ENCODE measurements at places on chromosomes 3 and 15.

DNA sequence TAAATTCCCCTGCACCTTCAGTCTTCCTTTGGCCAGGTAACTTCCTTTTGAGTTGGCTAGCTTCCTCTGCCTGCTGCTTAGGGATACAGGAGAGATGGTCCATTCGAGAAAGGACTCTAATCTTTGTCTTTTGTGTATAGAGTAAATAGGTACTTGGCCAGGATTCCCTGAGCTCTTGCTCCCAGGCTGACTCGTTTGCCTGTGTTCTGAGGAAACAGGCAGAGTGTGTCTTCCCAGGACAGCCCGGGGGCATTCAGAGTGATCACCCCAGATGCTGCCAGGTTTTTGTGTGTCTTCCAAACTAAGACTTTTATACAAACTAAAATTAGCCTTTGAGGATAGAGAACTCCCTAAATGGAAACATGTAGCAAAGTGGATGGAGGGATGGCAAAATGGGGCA is 39.5 kb downstream of the TMEM108 start:
- no peak for DNase-seq

GRCh38 chr3:131995891-131996290 is 38.9 kb downstream of the CPNE4 start:
- no peak for DNase-seq

- DNase-seq = no peak
Observed at GRCh38 chr3:52860424-52860768, 25.6 kb upstream of the MUSTN1 start.

DNA sequence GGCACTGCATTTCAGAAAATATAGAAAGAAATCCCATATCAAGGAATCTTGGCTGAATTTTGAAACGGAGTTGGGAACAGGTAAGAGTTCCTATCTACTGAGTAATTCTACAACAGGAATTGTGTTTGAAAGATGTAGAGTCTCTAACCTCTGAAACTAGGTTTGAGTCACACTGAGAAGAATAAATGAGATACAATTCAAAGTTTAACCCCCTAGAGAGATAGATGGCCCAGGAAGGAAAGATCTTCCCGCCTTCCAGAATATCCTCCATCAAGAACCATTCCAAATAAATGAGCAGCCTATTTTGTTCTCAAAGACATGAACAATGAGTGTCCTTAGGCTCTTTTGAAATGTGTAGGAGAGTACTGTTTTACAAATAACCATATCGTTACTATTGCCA is 2.9 kb upstream of the ANP32A start:
- DNase-seq = no peak

DNA sequence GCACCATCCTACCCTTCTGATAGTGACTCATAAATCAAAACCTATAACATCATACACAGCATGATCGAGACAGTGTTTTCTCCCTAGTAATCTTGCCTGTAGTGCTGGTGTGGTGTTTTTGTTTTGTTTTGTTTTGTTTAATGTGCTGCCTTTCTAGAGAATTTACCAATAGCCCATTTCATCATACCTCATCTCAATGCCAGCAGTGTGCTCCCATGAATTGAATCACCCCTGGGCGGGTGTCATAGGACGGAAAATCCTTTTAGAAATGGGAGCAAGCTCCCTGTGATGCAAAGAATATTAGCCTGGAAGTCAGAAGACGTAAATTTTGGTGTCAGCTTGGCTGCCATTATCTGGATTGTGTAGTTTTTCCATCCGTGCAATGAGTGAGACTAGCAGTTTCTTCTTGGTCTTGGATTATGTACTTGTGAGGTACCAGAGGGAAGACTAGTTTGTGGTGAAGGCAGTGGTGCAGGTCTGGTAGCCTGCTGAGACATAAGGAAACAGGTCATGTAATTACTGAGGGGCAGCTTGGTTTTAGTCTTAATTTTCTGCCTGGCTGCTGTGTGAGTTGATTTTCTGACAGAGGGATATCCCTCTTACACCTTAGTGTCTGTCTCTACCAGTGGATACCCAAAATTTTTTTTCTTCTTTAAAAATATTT is 29.9 kb downstream of the IGSF10 start:
- DNase-seq = no peak

DNA sequence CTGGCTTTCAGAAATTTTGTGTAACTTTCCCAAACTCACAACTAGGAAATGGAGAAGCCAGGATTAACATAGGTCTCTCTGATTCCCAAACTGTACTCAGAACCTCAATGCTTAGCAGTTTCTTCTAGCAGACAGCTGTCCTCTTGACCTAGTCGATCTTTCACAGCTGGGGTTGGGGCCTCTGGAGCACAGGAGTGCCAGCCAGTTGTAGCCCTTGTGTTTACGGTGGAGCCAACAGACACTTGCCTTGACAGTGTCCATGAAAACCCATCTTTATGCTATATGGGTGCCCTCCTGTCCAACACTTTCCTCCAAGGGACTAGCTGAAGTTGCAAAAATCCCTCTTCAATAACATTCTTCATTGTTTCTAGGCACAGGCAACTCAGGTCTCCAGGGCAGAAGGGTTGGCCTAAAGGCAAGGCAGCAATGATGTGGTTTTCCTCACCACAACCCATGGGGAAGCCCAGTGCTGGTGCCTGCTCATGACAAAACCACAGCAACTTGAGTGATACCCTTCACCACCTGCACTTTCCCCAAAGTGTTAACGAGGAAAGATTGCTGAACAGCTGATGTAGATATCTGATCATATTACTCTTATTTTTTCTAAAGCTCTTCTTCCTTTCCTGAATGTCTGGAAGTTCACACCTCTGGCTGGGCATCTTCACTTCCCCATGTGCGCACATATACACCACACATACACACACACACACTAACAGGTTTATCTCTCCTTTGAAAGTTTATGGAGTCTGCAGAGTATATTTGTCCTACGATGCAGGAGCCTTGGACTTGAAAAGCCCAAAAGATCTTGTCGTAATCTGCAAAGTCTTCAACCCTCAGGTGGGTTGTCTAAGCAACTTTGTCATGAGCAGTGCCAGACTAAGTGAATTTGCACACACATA is 11.0 kb upstream of the KNG1 start:
- DNase-seq = no peak

DNA sequence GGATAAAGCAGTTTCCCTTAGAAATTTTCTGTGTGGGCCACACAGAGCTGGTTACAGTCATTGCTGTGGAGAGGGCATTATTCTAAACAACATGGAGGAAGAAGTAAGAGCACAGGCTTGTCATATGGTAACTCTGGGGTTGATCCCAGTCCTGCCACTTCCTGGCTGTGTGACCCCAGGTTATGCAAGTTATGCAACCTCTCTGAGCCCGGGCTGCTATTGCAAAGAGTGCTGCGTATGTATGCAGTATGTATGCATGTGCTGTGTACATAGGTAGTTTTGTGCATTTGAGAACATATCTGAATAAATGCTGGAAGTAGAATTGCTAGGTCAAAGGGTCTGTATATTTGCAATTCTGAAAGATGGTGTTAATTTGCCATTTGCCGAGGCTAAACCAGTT is 9.2 kb downstream of the SPSB4 start:
- no peak for DNase-seq

- no peak for DNase-seq
Observed at GRCh38 chr3:43426388-43426787, 140.0 kb downstream of the SNRK start.

DNA sequence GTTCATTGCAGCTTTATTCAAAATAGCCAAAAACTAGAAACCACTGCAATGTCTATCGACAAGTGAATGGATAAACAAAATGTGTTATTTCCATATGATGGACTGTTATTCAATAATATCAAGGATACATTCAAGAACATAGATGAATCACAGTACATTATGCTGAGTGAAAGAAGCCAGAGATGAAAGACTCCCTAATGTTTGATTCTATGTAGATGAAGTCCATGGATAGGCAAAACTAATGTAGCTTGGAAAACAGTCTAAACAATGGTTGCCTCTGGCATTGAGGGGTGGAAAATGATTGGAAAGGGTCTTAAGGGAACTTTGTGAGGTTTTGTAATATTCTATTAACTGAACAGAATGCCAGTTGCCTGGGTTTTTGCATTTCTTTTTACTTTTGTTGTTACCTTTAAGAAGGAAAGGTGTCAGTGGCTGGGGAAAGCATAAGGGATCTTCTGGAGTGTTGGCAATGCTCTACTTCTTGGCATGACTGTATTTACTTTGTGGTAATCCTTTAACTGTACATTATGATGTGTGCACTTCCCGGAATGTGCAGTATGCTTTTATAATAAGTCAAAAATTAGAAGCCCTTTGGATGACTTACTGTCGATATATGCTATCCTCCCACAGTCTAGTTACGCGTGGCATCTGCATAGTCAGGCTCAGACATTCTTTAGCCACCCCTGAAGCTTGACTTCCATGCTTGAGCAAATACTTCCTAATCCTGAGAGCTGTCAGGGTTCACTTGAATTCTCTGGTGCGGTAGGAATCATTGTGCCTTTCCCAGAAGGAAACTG is 20.5 kb upstream of the ATP10A start:
- DNase-seq = no peak

- DNase-seq = no peak
Observed at GRCh38 chr15:84810073-84810840, 6.9 kb upstream of the ALPK3 start.

DNA sequence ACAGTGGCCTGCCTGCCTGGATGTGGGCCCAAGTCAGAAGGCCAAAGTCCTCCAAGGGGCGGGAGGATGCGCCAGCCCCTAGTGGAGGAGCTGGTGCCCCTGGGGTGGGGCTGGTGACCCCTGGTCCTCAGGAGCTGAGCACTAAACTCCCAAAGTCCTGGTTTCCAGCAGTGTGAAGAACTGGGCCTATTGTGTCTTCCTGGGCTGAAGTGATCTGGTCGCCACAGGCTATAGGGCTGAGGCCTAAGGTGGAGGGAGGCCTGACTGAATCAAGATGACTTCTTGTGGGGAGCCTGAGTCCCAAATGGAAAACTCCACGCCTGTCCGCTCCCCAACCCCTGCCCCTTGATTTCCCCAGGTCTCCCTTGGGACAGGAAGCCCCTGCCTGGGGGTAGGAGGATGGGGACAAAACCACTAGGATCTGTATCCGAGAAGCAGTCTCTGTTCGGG is 753 bp upstream of the FES start:
- no peak for DNase-seq

DNA sequence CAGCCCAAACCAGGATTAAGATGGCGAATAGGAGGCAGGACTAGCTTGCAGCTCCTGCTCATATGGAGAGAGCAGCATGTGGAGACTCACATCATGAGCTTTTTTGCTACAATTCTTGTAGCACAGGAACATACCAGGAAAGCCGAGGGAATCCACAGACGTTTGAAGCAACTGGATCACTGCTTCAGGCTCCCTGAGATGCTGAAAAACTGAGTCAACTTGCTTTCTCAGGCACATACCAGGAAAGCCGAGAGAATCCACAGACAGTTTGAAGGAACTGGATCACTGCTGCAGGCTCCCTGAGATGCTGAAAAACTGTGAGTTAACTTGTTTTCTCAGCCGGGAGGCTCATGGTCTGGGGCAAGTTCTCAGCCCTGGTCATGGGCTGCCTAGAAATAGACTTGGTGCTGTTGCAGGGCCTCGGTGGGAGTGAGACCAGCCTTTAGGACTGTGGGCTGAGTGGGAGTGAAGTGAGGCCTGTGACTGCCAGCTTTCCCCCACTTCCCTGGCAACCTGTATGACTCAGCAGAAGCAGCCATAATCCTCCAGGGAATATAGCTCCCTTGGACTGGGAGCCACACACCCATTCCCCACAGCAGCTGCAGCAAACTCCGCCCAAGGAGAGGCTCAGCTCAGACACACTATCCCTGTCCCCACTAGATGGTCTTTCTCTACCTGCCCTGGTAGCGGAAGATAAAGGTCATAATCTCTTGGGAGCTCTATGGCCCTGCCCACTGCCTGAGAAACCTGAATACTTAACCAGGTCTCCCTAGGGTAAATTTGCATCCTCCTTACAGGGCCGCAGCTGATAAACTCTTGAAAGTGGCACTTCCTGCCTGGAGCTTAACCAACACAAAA is 51.9 kb upstream of the PFN2 start:
- DNase-seq = no peak

DNA sequence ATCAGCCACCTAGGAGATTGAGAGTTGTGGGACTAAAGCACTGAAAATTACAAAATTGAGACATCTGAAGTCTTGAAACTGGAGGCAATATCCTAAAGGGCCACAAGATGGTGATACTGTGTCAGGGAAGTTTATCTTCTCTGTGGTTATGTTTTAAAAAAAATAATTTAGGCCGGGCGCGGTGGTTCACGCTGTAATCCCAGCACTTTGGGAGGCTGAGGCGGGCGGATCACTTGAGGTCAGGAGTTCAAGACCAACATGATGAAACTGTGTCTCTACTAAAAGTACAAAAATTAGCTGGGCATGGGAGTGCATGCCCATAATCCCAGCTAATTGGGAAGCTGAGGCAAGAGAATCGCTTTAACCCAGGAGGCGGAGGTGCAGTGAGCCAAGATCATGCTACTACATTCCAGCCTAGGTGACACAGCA is 17.9 kb upstream of the NIT2 start:
- no peak for DNase-seq

DNA sequence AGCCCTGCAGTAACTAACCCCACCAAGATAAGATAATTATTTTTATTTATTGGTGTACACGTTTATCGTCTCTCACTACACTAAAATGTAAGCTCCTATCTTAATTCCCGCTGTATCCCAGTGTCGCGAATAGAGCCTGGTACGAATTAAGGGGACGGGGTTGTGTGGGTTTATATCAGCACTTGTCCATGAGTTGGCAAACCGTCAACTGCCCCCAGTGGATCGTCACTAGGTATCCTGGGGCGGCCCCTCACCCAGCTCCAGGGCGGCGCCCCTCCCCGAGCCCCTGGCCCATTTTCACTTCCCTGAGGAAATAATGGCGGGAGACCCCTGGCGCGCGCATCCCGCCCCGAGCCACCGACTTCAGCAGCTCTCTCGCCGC is 465 bp downstream of the RUVBL1 start:
- no peak for DNase-seq

DNA sequence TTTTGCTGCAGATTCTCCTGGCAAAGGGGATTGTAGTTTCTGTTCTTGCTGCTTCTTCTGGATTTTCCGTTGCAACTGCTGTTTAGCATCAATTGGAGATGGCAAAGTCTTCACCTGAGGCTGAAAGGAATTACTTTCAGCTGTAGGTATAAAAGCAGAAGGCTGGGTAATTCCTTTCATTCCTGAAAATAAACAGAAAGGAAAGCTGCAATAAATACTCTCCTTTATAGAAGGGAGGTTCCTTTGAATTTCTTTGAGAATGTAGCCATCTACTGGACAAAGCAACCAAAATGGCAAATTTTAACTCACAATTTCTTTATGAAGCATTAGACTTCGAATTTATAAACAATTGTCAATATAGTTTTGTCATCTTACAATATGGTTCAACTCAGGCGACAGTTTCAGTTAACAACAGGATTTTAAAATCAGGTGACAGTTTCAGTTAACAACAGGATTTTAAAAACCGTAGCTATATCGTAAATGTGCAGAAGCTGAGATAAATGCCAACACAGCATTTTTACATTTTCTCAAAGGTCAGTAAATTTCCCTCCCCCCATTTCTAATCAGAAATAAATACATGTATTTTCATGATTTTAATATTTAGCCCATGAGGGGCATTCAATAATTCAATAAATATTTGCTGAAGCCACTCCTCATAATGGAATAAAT is 104.9 kb upstream of the NEDD4 start:
- no peak for DNase-seq
